ENCODE measurements at places on chromosomes 5 and 9.
A peak's percentile ranks its signal among the peaks of the same experiment; 100 is the strongest.

DNA sequence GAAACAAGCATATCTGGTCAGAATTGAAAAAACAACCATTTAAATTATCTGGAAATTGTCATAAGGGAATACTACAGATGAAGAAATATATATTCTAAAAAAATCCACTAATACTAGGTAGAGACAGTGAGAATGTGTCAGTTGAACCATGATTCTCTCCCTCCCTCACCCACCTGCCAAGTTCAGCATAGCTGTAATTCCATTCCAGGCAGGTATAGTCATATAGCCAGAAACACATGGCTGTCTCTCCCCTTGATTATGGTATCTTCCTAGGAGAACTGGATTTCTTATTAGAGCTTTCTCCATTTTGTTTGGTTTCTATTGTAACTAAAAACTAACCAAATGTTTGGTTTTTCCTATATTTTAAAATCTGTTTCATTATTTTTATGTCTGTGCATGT is 509.2 kb downstream of the CDH10 start:
- no peak for DNase-seq

DNA sequence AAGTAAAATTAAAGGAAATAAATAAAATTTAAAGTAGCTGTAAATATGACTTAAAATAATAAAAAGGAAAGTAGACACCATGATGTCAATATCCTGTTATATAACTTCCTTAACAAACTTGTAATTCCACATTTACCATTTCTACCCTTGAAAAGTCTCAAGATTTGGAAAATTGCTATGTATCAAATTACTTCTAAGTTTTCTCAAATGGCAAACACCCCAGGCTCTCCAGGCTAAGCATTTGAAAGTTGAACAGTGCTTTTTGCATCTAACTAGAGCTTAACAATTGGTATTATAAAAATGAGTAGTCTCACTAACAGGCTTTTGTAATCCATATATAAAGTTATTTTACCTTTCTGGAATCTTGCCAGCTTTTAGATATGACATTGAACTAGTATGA is 41.5 kb upstream of the MACIR start:
- no peak for DNase-seq

DNA sequence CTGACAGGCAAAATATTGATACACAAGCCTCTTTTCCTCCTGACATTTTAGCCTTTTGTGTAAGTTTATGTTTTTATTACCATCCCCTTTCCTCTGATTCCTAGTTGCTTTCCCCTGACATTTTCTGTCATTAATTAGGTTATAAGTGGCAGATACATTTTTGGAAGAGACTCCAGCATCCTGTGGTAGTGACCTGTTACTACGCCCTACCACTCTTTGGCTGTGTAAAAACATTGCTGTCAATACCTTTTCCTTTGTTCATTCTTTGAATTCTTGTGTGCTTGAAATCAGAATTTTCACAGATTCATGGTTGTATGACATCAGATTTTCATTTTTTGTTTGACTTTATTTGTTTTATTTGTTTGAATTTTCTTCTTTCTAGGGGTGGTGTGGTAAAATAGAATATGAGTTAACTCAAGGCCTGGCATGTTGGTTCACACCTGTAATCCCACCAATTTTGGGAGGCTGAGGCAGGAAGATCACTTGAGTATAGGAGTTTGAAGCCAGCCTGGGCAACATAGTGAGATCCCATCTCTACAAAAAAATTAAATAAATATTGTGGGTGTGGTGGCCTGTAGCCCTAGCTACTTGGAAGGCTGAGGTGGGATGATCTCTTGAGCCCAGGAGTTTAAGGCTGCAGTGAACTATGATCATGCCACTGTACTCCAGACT is 43.4 kb downstream of the UBE2R2 start:
- no peak for DNase-seq

DNA sequence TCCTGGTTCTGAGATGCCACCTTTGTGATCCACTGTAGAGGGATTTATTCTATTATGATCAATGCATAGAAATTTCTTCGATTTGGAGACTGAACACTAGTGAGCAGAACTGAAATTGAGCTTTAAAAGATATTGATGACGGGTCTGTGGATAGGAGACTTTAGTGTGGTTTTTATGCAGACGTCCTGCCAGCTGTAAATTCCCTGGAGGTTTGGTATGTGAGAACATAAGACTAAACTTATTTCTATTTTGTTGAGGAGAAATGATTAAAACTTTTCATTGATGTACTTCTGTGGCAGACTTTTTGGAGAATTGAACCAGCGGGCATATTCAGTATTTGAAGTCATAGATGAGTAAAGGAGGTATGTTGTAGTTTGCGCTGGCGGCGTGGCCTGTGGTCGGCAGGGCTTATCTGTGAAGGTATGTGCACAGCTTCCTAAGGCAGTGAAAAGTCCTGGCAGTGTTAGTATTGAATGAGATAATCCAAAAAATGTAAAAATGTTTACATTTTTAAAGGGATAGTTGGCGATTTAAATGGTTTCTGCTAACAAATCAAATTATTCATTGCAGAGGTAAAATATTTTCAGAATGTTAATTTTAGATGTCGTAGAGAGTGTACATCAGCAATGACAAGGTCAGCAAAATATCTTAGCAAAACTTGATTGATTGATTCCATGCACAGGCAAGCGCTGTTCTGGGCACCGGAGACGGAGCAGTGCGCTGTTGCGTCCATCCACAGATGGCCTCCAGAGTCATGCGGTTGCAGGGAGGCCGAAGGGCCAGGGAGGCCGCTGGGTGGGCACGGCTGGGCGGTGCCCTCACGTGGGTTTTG is 20.4 kb downstream of the TENT4A start:
- no peak for DNase-seq

DNA sequence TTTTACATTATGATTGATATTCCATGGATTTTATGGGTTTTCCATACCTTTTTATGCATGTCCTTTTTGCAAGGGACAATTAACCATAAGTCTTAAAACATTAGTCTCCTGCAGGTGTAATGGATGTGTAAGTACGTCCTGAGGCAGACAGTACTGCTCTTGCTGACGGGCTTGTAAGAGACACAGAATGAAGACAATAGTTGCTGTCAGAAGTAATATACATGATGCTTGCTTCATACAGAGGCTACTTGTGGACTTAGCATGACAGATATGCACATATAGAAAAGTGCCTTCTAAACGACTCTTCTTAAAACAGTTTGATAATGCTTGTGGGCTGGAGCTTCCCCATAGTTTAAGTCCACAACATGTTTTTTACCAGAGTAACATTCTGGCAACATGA is 182.7 kb downstream of the SPATA31D1 start:
- no peak for DNase-seq

- peak; percentile 4 for DNase-seq
Measured at GRCh38 chr5:369151-369868, 47.8 kb downstream of the AHRR start.

DNA sequence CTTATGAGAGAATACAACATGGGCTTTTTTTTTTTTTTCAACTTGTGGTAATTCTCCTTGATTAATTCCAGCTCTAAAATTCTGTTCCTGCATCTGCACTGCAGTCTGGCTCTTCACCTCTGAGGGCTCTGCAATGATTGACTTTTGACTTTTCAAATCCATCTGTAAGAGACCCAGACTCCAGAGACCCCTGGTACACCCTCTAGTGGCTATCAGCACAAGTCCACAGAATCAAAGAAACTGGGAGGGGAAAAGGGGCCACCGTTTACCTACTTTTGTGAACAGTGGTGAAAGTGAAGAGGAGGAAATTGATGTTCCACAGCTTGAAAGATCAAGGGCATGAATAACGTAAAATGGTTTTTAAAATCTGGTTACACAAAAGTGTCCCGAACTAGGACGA is 151.6 kb downstream of the SLIT3 start:
- DNase-seq: no peak

- DNase-seq: no peak
Measured at GRCh38 chr9:89933578-89933977, 328.8 kb downstream of the GADD45G start.

DNA sequence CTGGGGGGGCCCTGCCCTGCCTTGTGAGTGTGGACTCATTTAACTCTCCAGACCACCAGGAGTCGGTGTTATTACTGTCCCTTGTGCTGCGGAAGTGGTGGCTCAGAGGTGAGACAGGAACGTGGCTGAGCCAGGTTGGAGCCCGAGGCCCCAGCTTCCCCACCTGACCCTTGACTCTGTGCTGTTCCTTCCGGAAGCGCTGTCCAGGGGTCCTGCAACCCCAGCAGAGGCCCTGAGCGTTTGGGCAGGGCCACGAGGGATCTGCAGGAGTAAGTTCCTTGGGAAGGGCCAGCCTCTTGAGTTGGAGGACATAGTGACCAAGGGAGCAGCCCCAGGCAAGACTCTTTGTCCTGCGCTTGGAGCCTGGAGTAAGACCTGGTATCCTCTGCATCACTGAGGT is 99.6 kb downstream of the RXRA start:
- DNase-seq: no peak

DNA sequence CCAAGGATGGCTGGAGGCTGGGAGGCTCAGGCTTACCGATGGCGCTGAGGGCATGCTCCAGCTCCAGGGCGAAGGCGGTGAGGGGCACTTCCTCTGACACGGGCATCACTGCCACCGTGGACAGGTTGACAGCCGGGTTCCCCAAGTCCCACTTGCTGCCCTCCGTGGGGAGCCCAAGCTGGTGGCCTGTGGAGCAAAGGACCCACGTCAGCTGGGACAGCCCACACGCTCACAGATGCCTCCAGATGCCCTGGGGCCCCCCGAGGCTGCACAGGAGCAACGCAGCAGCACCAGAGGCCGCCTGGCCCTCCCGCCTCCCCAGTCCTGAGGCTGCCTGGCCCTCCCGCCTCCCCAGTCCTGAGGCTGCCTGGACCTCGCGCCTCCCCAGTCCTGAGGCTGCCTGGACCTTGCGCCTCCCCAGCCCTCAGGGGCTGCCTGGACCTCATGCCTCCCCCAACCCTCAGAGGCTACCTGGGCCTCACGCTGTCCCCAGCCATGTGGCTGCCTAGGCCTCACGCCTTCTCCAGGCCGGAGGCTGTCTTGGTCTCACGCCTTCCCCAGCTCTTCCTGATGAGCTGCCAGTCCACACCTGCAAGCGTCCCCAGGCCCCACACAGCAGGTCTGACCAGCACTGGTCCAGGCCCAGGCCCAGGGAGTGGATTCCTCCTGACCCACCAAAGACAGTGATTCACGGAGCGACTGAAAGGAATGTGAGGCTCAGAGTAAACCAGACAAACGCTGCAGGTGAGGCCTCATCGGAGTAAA is 25.6 kb upstream of the NSMF start:
- no peak for DNase-seq

- DNase-seq: no peak
Measured at GRCh38 chr5:176350416-176350815, 11.1 kb downstream of the KIAA1191 start.

DNA sequence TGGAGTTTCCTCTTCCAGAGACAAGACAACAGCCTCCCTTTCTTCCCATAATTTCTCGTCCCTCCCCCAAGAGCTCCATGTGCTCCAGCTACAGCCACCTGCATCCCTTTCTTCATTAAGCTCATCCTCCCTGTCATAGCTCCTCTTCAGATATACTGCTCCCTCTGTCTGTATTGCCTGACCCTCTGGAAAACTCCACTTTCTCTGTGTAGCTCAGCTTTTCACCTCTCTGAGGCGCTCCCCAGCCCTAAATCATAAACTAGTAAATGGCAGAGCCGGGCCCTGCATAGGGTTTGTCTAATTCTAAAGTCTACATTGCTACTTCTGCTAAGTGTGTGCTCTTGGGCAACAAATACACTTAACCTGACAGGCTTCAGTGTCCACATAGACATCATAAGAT is 8.8 kb upstream of the PLIN2 start:
- no peak for DNase-seq

GRCh38 chr5:124895236-124895635 is 148.8 kb upstream of the ZNF608 start:
- DNase-seq: no peak

- DNase-seq: no peak
Measured at GRCh38 chr5:78544561-78545201, 103.9 kb downstream of the LHFPL2 start.

- no peak for DNase-seq
Measured at GRCh38 chr5:14449052-14449661, 132.4 kb upstream of the OTULINL start.

DNA sequence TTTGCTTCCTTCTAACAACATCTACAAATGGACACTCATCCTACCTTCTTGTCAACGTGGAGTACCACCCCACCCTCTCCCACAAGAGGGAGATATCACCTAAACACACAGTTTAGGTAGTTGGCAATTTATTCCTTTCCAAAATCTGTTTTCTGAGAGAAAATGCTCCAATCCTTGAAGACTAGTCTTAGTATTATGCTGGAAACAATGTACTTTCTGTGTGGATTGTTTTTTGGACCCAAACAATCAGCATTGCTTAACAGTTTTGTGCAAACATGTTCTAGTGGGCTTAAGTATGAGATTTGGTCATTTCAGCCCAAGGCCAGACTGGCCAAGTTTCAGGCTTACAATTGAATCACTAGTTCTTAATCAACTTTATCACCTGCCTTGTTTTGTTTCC is 359.1 kb downstream of the ARHGEF28 start:
- DNase-seq: no peak

- DNase-seq: no peak
Measured at GRCh38 chr5:180187767-180188166, 21.2 kb downstream of the RASGEF1C start.

GRCh38 chr9:38254151-38254550 is 138.4 kb upstream of the ALDH1B1 start:
- DNase-seq: no peak

GRCh38 chr9:120393386-120394057 is 186.4 kb downstream of the CDK5RAP2 start:
- no peak for DNase-seq

- DNase-seq: no peak
Measured at GRCh38 chr9:98187926-98188325, 4.5 kb downstream of the CORO2A start.

- DNase-seq: no peak
Measured at GRCh38 chr9:92564504-92564903, 28.7 kb upstream of the ECM2 start.

- DNase-seq: no peak
Measured at GRCh38 chr5:27241564-27242257, 203.3 kb upstream of the CDH9 start.

- no peak for DNase-seq
Measured at GRCh38 chr5:6873359-6873758, 160.1 kb downstream of the TENT4A start.

- no peak for DNase-seq
Measured at GRCh38 chr5:88882276-88883038, 527 bp downstream of the MEF2C start.

DNA sequence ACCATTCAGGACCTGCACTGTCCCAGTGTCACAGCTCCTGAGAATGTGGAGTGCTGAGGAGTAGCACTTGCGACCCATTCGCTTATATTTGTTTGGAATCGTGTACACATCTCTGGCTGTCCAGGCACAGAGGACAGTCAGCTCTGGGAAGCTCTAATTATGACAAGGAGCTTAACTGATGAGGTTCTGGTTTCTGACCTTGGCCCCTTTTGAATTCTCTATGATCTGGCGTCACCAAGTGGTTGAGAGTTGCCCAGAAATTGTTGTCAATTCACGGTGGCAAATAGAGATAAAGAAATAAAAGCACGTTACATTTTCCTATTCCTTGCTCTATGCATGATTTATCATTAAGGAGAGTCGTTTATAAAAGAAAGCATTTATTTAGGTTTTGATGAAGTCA is 34.9 kb upstream of the LECT2 start:
- DNase-seq: no peak
